ENCODE measurements at places on chromosomes 13 and 19. TPM values are rescaled to one million over a fixed set of nuclear protein-coding genes. Genes with fewer than 3 reads are reported as not detected.

DNA sequence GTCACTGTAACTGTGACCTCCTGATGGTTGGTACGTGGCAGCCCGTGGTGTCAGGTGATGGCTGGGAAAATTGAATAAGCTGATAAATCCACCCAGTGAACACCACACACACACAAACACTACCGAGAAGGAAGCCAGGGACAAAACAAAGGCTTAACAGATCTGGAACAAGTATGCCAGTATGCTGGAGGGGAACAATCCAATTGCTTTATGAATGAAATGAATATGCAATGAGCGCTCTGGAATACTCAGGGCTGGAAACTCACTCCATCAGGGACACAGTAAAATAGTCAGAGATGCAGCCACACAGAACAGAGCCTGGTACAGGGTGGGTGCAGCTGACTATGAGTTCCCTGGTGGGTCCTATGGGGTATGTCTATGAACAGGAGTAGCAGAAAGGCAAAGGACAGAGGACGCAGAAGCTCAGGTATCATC lies 16.7 kb downstream of the TMTC4 start:
- H3K36me3 ChIP-seq: peaks cover 61% of the 10 kb centered on the region
- no peaks in the 10 kb centered on the region for H3K4me1 ChIP-seq
- H3K27me3 ChIP-seq: no peaks in the 10 kb centered on the region
- no peak overlapping the region for H3K4me3 ChIP-seq
- DNase-seq: no peak
- H3K27ac ChIP-seq: no peak overlapping the region

DNA sequence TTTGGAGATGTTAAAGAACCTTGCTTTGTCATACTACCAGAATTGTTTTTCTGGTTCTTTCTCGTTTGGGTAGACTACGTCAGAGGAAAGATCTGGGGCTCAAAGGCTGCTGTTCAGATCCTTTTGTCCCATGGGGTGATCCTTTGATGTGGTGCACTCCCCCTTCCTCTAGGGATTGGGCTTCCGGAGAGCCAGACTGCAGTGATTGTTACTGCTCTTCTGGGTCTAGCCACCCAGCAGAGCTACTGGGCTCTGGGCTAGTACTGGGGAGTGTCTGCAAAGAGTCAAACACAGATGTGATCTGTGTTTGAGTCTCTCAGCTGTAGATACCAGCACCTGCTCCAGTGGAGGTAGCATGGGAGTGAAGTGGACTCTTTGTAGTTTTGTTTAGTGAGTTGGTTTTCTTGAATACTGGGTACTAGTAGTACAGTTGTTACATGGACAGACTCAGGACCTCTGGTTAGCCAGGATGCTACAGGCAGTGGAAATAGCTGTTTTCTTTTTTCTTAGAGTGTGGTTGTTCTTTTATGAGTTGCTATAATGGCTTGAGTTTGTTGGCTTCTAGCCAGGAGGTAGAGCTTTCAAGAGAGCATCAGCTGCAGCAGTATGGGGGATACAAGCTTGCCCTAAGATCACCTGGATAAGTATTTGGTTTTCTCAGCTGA lies 34.4 kb downstream of the DNAJC15 start:
- DNase-seq: no peak
- no peak overlapping the region for H3K4me3 ChIP-seq
- peaks cover 35% of the 10 kb centered on the region for H3K4me1 ChIP-seq
- H3K36me3 ChIP-seq: no peaks in the 10 kb centered on the region
- H3K27me3 ChIP-seq: no peaks in the 10 kb centered on the region
- H3K27ac ChIP-seq: no peak overlapping the region

DNA sequence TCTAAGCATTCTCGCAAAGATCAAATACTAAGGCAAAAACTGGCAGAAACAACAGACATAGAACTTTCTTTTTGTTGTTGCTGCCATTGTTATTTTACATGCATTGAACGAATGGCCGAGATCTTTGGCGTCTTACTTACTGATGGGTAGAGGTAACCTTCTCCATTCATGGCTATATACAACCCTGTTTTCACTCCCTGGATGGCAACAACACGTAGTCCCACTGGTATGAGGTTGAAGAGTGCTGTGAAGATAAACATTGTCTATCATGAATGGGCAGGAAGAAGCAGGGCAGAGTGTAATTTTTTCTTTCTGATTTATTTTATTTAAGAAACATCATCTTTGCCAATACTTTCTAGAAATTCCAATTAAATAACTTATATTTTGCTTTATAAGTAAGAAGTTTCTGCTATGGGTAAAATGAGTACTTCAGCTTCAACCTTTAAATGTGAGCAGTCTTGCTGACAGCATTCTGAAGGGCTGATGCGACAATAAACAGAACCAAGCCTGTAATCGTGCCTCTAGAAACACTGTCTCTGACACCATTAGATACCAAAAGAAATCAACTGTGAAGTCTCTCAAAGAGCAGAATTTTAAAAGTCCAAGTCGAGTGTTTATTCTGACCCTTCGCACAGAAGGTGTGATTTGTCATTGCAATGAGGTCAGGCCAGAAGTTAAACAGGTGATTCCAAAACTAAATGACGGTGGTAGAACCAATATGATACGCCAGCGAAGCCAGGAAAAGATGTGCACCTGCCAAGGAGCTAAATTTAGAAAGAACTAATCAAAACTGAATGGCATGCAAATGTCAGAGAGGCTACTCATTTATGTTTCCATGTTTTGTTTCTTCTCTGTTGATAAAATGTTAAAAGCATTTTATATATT lies 416.4 kb downstream of the ITGBL1 start:
- H3K4me1 ChIP-seq: no peaks in the 10 kb centered on the region
- no peaks in the 10 kb centered on the region for H3K36me3 ChIP-seq
- no peak for DNase-seq
- no peak overlapping the region for H3K4me3 ChIP-seq

DNA sequence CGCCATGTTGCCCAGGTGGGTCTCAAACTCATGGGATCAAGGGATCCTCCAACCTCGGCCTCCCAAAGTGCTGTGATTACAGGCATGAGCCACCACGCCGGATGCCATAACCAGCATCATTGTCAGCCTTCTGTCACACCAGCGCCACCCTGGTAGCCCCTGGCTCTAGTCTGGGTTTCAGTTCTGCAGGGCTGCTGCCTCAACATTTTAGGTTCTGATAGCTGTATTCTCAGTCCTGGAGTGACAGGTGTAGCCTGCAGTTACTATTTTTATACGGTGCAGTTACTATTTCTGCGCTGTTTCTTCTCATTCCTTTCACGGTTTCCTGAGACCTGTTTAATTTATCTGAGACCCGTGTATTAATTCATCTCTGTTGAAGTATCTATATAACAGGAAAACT lies 57.1 kb downstream of the TRPM4 start:
- peaks cover 13% of the 10 kb centered on the region for H3K4me1 ChIP-seq
- DNase-seq: no peak
- no peaks in the 10 kb centered on the region for H3K27me3 ChIP-seq
- H3K36me3 ChIP-seq: peaks cover 33% of the 10 kb centered on the region
- no peak overlapping the region for H3K27ac ChIP-seq
- no peak overlapping the region for H3K4me3 ChIP-seq

DNA sequence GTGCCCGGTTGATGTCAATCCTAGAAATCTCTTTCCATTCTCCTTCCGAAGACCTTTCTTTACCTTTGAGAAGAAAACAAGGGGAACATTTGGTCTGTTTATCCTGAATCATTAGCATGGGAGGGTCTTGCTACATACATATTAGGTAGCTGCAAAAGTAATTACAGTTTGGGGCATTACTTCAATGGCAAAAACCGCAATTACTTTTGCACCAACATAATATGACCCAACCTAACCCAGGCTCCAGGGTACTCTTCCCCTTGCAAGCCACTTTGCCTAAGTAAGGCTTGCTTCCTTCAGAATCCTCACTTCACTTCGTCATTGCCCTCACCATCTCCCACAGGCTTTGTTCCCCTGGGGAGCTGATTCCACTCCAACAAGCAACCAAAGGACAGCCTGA lies 662.7 kb downstream of the DIAPH3 start:
- H3K36me3 ChIP-seq: no peaks in the 10 kb centered on the region
- no peak for DNase-seq
- H3K4me3 ChIP-seq: no peak overlapping the region
- no peaks in the 10 kb centered on the region for H3K4me1 ChIP-seq
- H3K27me3 ChIP-seq: no peaks in the 10 kb centered on the region
- no peak overlapping the region for H3K27ac ChIP-seq

- H3K27me3 ChIP-seq: no peaks in the 10 kb centered on the region
- H3K4me3 ChIP-seq: peak overlapping the region; percentile 20
- peaks cover 75% of the 10 kb centered on the region for H3K4me1 ChIP-seq
- no peak for DNase-seq
These were observed 13.2 kb downstream of the RASA3 start for GRCh38 chr13:114119196-114119595.

DNA sequence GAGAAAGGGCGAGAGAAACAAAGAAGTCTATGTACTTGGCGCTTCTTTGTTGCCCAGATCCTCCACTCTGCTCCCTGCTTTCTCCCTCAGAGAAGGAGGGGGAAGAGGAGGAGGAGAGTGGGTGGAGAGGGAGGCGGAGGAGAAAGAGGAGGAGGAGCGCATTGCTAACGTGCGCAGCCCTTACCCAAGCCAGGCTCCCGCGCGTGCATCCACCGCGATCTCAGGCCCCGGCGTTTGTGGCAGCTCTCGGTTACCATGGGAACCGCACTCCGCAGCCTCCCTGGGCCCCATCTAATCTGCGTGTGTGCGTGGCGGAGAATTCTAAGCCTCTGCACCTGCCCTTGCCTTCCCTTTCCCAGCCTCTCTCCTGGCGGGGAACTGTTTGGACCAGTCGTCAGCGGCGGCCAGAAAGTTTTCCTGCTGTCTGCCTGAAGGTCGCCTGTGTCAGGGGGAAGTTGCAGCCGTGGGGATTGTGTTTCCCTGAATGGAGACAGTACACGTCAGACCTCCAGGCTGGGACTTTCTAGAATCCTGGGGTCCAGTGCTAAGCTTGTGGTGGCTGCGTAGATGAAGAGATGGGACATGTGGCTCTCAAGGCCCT lies at the start of gene ERICH6B:
Gene ERICH6B, minus strand, starts transcription at position 239 of the 601 bp plus-strand sequence. CDS start 18,734 bp downstream, outside the sequence.
- no peaks in the 10 kb centered on the region for H3K36me3 ChIP-seq
- H3K4me1 ChIP-seq: peaks cover 11% of the 10 kb centered on the region

DNA sequence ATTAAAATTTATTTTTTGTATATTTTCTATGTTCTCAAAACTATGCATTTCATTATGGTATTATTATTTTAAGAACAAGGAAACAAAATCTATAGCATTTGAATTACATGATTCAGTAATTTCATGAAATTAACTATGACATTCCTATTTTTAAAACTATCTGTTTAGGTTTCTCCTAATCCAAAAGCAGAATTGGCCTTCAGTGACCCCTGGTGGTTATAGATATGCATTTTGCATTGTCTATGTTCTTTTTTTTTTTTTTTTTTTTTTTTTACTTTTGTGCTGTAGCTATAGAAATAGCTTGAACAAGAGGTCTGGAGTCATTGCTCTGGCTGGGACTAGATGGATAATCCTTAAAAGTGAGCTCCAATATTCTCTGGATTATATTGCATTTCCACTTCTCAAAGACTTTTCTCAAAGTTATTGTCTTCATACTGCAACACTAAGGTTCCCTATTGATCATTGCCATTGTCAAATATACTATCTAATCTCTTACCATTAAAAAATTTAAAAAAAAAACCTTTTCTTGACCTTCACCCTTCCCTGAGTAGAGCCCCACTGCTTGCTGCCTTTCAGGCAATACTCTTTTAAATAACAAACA lies 15.9 kb upstream of the DNAJC3 start:
- H3K4me3 ChIP-seq: no peak overlapping the region
- no peaks in the 10 kb centered on the region for H3K4me1 ChIP-seq
- no peak overlapping the region for H3K27ac ChIP-seq
- H3K36me3 ChIP-seq: no peaks in the 10 kb centered on the region

DNA sequence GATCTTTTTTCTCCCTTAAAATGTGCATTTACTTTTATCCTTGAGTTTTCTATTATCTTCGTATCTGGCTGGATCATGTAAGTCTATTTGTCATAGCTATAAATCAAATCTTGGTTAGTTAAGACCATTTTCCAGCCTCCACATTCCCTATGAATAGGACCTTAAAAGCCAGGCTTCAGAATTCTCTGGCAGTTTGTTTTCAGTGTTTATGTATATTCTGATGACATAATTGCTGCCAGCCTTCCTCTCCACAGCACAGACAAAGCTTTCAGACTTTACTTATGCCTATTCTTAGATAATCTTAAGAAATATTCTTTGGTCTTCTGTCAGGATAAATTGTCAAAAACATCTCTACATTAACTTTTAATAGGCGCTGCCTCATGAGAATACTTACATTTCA lies 870.8 kb upstream of the SPRY2 start:
- H3K4me1 ChIP-seq: no peaks in the 10 kb centered on the region
- H3K27ac ChIP-seq: no peak overlapping the region
- DNase-seq: no peak
- H3K36me3 ChIP-seq: no peaks in the 10 kb centered on the region
- H3K4me3 ChIP-seq: no peak overlapping the region

DNA sequence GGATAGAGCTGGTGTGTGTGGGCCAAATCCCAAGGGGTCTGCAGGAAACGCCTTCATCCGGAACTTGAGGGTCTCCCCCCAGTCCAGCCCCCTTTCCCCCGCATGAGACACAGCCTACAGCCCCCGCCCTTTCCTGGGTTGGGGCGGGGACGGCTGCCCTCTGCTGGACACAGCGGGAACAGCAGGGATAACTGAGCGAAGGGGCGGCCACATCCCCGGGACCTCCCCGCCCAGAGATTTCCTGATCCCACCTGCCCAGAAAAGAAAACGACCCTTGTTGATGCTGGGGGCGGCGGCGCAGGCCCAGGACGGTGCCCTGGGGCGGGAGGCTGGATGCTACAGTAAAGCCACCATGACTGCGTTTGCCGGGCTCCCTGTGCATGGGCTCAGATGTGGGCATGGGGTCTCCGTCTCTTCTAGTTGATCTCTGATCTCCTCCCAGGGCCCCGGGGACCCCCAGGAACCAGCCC lies 14.2 kb downstream of the ONECUT3 start:
- DNase-seq: no peak
- H3K4me1 ChIP-seq: peaks cover 4% of the 10 kb centered on the region
- no peaks in the 10 kb centered on the region for H3K36me3 ChIP-seq
- H3K4me3 ChIP-seq: no peak overlapping the region
- H3K27me3 ChIP-seq: peaks cover 84% of the 10 kb centered on the region

- H3K4me1 ChIP-seq: peaks cover 100% of the 10 kb centered on the region
- DNase-seq: no peak
- no peak overlapping the region for H3K4me3 ChIP-seq
- H3K27me3 ChIP-seq: no peaks in the 10 kb centered on the region
- no peaks in the 10 kb centered on the region for H3K36me3 ChIP-seq
- H3K27ac ChIP-seq: peak overlapping the region; percentile 76
These were observed 47.2 kb upstream of the EPHX3 start for GRCh38 chr19:15279326-15279904.

DNA sequence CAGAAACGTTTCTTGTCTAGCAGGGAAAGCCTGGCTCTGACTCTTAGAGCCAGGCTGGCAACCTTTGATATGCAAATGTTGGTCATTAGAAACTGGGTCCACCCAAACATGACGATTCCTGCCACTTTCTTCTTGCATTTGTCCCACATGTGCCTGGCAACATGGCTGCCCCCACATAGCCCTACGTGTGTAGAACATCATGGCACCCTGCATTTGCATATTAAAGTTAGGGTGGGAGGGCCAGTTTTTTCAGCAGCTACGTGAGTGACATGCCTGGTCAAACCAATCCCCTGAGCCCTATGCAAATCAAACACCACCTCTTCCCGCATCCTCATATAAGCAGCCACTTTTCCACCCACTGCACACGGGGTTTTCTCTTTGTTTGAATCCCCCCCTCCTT lies 95.0 kb downstream of the LIG4 start:
- DNase-seq: no peak
- H3K36me3 ChIP-seq: no peaks in the 10 kb centered on the region
- no peaks in the 10 kb centered on the region for H3K4me1 ChIP-seq

The CCDC70 gene
- not detected for total RNA-seq

The F2RL3 gene
- 6.4 TPM for total RNA-seq

The TMEM190 gene
- total RNA-seq: not detected

The DCT gene
- total RNA-seq: under 0.01 TPM

The ZNF91 gene
- 28.8 TPM for total RNA-seq

The CEACAM8 gene
- 0.17 TPM for total RNA-seq

The ANGPTL8 gene
- total RNA-seq: not detected

The ZNF708 gene
- 5.2 TPM for total RNA-seq

Measured in esophagus muscularis mucosa (tissue), 4 donors.